GM13977 (cell line): ENCODE measurements at places on chromosomes 2 and 18.

DNA sequence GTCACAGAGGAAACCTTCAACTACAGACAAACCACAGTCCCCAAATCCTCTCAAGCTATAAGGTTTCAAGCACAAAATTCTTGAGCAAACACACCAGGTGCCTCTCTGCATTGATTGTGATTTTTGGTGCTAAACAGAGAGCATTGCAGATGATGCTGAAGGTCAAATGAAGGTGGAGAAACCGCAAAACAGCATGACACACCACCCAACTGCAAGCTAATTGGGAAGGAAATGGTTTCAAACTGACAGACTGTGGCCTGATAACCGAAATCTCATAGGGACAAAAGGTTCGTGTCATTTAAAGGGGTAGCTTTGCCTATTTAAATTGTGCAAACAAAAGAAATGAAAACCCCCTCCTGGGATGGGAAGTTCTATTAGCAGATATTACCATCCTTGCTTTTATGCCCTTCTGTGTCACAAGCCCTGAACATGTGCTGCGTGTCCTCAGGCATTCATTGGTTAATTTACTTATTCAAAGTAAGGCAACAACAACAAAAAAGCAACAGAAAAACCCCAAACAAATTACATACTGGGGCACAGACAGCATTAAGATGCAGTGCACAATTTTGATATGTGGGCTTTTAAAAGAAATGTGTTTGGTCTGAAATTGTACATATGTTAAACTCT is 154.9 kb downstream of the AQP4 start:
- peak; percentile 36 for DNase-seq

DNA sequence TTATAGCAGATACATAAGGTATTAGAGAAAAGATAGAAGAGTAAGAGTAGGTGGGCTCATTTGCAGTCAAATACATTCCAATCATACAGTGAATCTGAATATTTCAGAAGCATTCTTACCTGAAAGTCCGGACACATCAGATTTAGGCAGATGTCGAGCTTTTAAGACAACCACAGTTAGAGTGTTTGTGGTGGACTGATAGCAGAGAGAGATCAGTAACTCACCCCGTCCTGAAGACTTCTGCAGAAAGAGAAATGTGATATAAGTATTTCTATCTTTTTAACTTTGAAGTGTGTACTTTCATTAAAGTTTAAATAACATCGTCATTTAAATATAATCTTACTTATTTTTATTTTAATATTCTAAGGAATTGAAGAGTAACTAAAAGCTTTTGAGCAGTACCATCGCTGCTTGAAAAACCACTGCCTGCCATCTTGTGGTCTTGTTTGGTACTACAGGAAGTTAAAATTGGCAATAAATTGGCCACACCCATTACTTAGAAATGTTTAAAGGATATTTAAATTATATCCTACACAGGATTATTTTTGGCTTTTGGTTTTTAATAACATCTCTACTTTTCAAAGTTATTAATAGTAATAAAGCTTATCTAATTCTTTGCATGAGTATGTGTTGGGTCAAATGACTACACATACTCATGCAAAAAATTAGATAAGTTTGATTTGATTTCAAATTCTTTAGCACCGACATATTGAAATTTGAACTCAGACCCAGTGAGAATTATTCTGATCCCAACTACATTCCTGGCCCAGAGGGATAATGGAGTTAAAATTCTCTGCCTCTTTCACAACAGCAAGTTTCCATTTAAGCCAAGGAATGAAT is 5.5 kb downstream of the SYT4 start:
- DNase-seq, result peak; percentile 33

- DNase-seq, result no peak
These were observed 98.1 kb downstream of the NFATC1 start for GRCh38 chr18:79493801-79494211.

DNA sequence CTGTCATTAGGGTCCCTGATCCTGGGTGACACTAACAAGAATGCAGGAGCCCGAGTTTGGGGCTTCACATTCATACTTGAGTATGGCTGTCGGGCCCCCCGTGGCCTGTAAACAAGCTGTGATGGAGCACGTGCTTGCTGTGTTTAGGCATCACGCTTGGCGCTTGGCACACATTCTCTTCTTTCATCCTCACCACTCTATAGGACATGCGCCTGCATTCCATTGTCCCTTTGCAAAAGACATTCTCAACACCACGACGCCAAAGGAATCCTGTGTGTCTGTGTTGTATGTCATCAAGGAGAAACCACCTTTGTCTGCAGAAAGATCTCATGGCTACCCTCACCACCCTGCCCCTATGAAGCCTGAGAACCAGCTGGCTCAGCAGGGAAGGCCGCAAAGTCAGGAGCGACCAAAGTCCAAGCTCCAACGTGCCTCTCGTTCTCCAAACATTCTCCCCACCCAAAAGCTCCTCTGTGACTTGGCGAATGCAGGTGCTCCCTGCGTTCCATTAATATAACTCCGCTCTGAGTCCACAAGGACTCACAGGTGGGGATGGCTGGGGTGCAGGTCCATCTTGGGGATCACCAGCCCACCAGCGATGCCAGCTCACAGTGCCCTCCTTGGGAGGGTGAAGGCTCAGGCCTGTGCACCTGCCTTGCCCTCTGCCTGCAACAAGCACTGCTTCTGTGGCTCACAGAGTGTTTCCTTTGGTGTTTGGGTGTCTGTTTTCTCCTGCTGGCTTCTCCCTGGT is 6.2 kb upstream of the PER2 start:
- no peak for DNase-seq

DNA sequence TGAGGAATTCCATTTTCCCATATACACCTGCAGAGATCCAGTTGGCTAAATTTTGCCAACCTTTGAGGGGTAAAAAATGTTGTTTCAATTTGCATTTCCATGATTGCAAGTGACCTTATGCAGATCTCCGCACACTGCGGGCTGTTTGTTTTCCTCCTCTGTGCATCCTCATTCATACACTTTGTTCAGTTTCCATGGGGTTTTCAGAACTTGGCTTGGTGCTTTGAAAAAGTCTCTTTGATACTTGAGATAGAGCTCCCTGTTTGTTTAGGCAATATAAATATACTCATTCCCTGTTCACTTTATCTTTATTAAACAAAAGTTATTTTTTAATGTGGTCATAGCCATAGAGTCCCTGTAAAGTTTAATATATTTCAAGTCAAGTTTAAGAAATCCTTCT is 353.1 kb downstream of the CMPK2 start:
- no peak for DNase-seq

DNA sequence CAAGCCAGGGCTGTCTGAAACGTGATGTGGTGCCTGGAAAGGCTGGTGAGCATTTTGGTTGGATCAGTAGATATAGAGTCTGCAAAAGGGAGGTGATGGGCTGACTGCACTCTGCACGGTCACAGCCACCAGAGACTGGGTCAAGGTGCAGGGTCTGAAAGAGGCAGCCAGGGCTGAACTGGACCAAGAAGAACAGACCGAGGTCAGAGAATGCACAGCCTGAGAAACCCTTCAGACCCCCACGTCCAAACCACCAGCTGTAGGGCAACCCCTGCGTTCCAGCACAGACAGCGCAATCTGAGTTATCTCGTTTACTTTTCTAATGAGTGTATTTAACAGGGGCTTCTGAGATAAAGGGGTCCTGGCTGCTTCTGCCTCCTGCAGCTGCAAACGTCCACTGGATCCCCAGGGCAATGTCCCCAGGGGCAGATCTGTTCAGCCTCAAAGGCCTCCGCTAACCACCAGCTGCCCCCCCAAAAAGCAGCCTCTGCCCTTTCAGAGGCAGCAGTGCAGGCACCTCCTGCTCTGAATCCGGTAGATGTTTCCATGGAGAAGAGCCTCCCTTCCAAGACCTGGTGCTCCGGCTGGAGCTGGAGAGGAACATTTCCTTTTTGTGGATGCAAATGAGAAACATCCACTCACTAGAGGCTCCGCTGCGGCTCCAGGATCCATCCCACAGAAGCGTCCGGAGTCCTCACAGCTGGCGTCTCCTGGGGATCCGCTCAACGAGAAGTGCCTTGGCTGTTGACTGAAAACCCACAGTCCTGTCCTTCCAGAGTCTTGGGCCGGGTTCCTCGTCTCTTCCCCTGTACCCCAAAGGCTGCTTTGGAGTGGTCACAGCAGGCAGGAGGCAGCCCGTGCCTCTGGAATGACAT is 970 bp upstream of the KCNG2 start:
- DNase-seq, result peak; percentile 30

GRCh38 chr2:120606931-120607330 is 128.7 kb upstream of the GLI2 start:
- no peak for DNase-seq

DNA sequence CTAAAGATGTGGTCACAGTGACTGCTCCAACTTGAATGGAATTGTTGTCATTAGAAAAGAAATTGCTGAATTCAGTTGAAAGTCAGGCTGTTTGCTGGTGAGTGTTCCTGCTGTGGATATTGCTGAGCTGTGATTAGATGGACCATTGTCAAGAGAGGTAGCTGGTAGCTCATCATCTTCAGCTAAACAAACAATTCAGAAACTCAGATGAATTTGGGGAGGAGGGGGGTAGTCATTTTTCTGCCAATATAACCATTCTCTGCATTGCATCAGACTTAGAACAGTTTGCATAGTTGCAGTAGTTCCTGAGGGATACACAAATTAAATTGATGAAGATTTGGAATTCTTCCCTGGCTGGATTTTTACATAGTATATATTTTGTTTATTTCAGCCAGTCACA is 108.3 kb downstream of the MTCL1 start:
- DNase-seq, result no peak

DNA sequence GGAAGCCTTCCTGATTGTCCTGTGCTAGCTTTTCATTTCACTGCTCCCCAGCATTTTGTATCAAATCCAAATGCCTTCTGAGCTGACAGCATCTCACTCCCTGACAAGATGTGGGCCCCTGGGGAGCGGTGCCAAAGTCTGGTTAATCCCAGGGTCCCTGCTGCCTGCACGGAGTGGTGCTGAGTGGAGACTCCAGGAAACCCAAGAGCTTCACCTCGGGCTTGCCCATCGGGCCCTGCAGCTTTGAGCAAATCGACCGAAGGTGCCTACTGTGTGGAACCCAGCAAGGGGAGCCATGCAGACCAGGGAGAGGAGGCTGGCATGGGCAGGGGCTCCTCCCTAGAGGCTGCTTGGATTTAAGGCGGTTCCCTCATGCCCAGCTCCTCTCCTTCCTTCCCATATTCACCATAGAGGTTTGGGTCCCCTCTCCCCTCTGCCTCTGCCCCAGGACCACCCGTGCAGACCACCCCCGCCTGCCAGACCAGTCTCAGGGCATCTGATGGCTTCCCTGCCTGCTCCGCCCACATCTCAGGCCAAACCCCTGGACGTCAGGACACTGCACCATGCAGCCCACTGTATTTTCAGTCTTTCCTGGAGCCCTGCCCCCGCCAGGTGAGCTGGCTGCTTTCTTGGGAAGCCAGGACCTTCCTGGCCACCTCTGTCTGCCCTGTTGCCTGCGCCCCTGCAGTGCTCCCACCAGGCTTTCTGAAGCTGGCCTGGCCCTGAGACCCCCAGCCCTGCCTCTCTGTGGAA is 37.8 kb downstream of the RRM2 start:
- no peak for DNase-seq

GRCh38 chr2:189674374-189675112 is at the start of gene ANKAR:
Gene ANKAR (plus strand): TSS chr2:189674670. CDS start chr2:189676491, 1,821 bp downstream.
- DNase-seq, result peak; percentile 89

GRCh38 chr2:30332791-30333453 is 101.6 kb downstream of the LBH start:
- peak; percentile 67 for DNase-seq

DNA sequence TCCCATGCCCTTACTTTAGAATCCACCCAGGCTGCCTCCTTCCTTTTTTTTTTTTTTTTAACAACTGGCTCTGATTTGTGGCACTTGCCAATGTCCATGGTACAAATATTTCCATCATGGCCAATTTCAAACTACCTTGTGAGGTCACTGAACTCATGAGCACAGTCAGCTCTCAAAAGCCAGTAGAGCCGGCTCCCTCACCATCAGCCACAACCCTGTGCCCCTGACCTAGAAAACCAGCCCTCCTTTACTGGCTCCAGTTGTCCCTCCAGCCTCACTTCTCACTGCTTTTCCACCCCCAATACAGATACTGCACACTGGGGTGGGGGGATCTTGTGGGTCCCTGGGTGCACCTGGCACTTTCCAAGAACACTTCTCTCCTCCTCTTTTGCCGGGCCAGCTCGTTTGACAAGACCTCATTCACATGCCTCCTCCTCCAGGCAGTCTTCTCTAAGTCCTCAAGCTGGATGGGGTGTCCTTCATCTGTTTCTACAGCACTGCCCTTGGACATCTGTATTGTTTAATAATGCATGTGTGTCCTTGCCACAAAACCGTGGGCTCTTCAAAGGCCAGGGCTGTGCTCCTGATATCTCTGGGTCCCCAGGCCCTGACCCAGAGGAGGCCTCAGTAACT is 35.5 kb downstream of the SDC1 start:
- no peak for DNase-seq

- DNase-seq, result no peak
These were observed 981 bp upstream of the SF3B1 start for GRCh38 chr2:197435598-197436420.

- no peak for DNase-seq
These were observed 489.7 kb downstream of the EIPR1 start for GRCh38 chr2:2887772-2888387.

- no peak for DNase-seq
These were observed 12.6 kb downstream of the FAM161A start for GRCh38 chr2:61841286-61841685.

DNA sequence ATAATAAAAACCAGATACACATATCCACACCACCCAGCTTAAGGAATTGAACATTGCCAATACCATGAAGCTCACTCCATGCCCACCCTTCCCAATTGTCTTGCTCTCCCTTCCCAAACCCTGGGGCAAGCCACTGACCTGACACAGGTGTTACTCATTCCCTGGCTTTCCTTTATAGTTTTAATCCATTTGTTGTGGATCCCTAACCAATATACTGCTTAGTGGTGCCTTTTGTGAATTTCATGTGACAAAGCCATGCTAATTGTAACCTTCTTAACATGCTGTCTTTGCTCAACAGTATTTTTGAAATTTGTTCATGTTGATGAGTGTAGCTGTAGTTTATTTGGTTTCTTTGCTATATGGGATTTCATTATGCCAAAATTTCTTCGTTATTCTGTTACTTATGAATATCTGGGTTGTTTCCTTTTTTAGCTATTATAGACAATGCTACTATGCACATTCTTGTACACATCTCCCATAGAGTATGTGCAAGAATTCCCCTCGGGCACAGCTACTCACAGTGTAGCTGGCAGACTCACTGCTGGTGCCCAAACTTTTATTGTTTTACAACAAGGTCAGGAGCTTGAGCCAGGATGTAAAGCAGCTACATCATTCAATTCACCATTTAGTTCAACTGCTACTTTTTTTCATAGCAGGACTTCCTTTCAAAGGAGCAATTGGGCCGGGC is 90.8 kb upstream of the ATL2 start:
- no peak for DNase-seq

- DNase-seq, result no peak
These were observed 61.4 kb downstream of the SMAD7 start for GRCh38 chr18:48889115-48889941.

DNA sequence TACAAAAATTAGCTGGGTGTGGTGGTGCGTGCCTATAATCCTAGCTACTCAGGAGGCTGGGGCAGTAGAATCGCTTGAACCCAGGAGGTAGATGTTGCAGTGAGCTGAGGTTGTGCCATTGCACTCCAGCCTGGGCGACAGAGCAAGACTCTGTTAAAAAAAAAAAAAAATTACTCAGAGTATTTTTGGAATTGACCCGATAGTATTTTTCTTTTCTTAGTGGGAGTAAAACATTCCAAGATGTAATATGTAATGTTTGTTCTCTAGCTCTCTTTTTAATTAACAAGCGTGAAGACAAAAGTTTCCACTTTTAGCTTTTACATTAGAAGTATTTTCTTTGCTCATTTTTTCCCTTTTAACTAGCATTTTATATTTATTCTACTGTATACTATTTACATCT is 12.0 kb upstream of the TMEM18 start:
- DNase-seq, result no peak

GRCh38 chr2:133841900-133842299 is 273.6 kb upstream of the NCKAP5 start:
- no peak for DNase-seq
